Activated naive CD4-positive, alpha-beta T cell treated with anti-CD3 and anti-CD28 coated beads for 36 hours (primary cell): ENCODE measurements at places on chromosomes 4 and X.

DNA sequence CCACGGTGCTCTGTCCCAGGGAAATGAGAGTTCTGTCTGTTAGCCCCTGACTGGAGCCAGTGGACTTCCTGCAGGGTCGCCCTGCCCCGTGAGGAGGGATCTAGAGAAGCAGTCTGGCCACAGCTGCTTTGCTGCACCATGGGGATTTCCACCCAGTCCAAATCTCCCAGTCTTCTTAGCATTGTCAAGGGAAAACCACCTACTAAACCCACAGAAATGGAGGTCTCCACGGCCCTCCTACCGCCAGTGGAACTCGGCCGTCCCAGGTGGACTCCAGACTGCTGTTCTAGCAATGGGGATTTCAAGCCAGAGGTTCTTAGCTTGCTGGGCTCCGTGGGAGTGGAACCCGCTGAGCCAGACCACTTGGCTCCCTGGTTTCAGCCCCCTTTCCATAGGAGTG is 133.3 kb upstream of the PCDH7 start:
- no peak overlapping the region for H3K4me3 ChIP-seq
- H3K4me1 ChIP-seq: no peaks in the 10 kb centered on the region
- no peaks in the 10 kb centered on the region for H3K36me3 ChIP-seq
- no peaks in the 10 kb centered on the region for H3K27me3 ChIP-seq

DNA sequence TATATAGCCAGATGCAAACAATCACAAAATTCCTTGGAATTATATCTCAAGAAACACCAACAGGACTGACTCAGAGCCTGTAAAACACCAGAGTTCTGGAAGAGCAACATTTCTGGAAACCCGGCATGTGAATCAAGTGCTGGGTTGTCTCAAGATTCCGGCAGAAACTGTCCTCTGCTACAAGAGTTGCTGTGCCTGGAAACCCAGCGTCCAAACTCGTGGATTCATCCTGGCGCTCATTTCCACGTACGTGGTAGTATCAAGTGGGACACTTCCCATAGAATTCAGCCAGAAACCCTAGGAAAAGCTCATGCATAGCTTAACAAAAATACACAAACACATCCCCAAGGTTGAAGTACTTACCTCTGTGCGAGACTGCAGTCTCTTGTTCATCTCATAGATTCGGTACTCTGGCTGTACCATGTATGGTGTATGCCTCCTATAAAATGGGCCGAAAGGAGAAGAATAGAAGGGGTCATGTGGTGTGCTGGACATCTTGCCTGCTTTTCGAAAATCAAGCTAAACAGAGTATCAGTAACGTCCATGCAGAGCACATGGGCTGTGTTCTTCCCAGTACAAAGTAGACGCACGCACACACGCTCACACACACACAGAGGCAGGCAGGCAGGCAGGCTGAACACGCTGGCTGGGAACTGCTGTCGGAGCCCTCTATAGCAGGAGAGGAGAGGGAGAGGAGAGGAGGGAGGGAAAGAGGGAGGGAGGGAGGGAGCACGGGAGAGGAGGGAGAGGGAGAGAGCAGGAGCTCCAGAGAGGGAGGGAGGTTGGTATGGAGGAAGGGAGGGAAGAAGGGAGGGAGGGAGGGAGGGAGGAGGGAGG is at the start of gene LDB2:
Gene LDB2, minus strand, starts transcription at position 655 of the 837 bp plus-strand sequence.
- H3K27me3 ChIP-seq: peaks cover 6% of the 10 kb centered on the region
- H3K27ac ChIP-seq: no peak within 1 kb of the TSS
- no peaks in the 10 kb centered on the region for H3K36me3 ChIP-seq
- peaks cover 13% of the 10 kb centered on the region for H3K4me1 ChIP-seq
- peak; percentile 10 for DNase-seq

- H3K27me3 ChIP-seq: no peaks in the 10 kb centered on the region
- no peak for DNase-seq
- no peak overlapping the region for H3K27ac ChIP-seq
- no peak overlapping the region for H3K4me3 ChIP-seq
Observed at GRCh38 chr4:109733728-109734127, 3.9 kb upstream of the PLA2G12A start.

GRCh38 chr4:185534866-185535611 is at the start of gene PDLIM3:
PDLIM3 (minus strand) TSS chr4:185535507; CDS start chr4:185535434, 73 bp downstream.
- no peak within 1 kb of the TSS for H3K27ac ChIP-seq
- H3K36me3 ChIP-seq: no peaks in the 10 kb centered on the region
- no peak for DNase-seq
- peaks cover 29% of the 10 kb centered on the region for H3K27me3 ChIP-seq

DNA sequence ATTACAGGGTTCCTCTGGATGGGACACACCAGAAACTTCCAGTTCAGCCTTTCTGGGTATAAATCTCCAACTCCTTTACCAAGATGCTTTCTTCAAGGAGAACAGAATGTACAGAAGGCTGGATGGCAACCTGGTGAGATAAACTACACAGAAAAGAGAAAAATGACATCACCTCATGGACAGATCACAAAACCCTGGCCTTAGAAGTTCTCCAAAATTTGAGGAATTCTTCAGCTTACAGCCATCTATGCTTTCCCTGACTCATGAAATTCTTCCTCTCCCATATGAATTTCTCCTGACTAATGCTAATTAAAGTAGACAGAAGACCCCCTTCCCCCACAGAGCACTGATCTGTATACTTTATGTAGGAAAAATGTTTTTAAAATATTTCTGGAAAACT is 345.4 kb downstream of the STIM2 start:
- H3K4me3 ChIP-seq: no peak overlapping the region
- H3K4me1 ChIP-seq: no peaks in the 10 kb centered on the region
- H3K36me3 ChIP-seq: no peaks in the 10 kb centered on the region
- no peak for DNase-seq
- no peak overlapping the region for H3K27ac ChIP-seq
